ENCODE measurements at places on chromosomes 3 and 15.
A peak's percentile ranks its signal among the peaks of the same experiment; 100 is the strongest.

DNA sequence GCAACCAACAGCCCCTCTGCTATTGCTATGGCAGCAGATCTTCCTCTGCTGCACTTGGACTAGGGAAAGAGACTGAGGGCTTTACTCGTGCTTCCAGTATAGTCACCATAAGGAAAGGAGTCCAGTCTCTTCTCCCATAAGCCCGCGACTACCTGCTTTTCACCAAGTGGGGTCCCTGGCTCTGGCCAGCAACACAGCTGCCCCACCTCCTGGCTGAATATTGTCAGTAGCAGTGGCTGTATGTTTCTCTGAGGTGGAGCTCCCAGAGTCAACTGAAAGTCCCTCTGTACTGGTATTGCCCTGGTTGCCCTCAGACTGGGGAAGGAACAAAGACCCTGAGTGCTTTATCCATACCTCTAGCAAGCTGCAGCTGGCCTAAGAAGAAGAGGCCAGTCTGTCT lies 719.6 kb downstream of the SQOR start:
- DNase-seq = no peak

DNA sequence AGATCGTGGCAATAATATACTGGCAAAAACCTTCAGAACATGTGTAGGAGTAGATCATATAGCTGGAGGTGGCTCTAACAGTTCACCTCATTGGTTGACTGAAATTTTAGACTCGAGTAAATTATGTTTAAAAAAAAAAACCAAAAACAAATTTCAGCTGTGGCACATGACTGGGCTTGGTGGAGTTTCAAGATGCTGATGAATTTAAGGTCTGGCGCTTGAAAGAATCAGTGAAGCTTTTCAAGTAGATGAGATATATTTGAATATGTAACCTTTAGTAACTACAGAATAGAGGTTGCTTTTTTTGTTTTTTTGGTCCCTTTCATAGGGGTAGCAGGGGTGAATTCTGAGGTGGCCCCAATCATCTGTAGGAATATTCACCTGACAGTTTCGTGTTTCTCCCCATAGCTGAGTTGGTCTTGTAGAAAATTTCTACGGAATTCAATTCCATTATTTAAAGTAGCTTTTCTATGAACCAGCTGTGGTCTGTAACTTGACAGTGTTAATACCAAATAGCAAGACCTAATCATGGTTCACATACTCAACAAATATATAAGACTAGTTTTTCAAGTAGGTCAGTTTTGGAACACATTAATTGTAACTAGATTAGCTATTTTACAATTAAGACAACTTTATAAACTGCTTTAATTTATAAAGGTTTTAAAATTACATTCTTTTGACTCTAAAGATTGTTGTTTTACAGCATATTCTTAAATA lies 65.6 kb downstream of the MAP4 start:
- DNase-seq = no peak

DNA sequence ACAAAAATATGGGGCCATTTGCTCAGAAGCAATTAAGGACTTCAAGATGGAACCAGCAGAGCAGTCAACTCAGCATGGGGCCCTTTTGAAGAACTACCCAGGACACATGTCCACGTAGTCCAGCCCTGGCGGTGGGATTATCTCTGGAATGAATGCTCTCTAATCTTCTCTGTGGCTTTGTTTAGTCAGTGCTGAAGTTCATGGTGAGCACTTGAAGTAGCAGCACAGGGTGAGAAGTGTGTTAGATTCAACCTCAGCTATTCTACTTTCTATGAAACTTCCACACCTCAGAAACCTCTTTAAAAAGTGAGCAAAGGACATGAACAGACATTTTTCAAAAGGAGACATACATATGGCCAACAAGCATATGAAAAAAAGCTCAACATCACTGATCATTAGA lies 74.4 kb downstream of the THRB start:
- DNase-seq = no peak

DNA sequence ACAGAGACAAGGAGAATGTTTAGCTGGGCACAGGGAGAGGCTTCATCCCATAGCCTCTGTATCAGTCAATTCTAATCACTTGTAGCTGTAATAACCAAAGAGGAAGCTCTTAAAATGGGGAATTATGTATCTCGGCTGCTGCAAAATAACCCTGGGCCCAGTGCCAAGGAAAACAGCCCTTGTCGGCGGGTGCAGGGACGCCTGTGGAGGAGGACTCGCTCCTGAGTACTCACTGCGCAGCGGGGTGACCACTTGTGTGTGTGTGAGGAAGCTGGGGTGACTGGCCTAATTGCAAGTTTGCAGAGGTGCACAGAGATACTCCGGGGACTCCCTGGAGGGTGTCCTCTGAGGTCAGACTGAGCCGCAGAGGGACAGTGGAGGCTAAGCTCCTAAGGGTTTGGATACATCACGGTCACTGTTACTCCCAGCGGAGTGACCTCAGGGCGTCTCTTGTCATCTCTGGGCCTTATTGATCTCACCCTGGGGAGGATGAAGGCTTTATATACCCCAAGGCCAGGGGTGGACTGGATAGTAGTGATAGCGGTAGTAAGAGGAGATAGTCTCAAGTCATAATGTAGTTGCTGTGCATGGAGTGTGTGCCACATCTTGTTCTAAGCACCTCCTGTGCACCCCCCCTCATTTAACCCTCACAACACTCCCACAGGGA lies 37.2 kb downstream of the SLC6A6 start:
- DNase-seq = peak; percentile 31

DNA sequence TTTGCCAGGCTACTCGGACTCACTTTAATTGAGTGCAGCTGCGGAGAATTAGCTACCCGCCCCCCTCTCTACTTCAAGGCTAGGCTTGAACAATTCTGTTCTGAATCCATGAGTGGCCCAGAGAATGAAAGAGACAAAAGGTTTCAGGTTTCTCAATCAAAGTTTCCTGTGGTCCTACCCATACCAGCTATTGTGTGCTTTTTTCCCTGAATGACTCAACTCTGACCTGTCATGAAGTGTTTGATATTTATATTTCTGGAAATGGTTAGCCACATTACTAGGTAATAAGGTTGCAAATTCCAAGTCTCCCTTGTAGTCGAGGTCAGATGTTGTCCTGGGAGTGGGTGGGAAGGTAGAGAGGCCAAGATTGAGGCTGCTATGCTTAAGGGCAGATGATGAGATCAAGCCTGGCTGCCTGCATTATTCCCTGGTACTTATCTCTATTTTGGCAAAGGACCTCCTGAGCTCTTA lies 392.7 kb upstream of the TBL1XR1 start:
- no peak for DNase-seq

DNA sequence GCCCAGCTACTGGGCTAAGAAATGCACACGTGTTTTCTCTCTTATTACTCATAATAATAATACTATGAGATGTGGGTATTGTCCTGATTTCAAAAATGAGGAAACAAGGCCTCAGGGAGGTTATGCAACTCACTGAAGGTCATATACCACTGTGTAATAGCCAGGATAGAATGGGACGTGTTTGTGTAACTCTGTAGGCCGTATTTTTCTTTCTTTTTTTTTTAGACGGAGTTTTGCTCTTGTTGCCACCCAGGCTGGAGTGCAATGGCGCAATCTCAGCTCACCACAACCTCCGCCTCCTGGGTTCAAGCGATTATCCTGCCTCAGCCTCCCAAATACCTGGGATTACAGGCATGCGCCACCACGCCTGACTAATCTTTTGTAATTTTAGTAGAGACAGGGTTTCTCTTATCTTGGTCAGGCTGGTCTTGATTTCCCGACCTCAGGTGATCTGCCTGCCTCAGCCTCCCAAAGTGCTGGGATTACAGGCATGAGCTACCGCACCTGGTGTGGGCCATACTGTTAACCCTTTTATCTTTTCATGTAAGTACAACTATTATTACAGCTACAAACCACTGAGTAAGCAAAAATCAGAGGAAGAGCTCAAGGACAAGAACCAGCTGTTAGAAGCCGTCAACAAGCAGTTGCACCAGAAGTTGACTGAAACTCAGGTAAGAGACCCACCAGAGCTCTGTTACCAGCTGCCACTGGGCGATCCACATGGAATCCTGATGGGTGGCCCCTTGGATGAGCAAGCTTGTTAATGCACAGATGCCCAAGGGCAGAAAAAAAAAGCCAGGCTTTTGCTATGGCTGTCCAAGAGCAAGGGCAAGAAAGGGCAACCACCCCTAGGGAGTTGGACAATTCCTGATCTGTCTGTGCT lies 6.7 kb downstream of the KNSTRN start:
- no peak for DNase-seq

DNA sequence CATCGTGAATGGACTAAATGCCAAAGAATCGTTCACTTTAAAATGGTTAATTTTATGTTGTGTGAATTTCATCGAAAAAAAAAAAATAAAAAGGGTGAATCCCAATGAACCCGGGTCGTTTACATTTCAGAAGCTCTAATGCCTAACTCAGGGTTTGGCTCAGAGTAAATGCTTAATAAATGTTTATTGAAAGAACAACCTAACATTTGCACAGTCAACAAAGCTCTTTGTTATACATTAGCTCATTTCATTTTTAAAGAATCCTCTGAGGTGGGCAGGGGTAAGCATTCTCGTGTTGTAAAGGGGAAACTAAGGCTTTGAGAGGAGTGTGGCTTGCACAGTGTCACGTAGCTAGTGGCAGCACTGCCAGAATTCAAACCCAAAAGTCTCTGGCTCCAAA lies 109.5 kb downstream of the RPLP1 start:
- no peak for DNase-seq

DNA sequence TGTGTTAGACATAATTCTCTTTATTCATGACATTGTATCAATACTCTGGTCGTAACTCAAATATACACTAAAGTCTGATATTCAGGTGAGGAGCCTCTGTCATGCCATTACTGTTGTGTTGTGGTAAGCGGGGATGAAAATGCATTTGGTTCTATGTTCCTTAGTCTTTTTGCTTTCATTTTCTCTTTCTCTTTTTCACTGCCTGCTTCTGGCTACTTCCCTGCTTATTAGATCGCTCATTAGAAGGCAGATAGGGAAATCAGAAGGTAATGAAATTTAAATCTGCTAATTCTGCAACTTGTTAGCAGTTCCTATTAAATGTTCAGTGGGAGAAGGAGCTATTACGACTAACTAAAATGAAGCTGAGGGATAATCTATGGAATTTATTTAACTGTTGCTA lies 345.0 kb downstream of the GRM7 start:
- DNase-seq = no peak

DNA sequence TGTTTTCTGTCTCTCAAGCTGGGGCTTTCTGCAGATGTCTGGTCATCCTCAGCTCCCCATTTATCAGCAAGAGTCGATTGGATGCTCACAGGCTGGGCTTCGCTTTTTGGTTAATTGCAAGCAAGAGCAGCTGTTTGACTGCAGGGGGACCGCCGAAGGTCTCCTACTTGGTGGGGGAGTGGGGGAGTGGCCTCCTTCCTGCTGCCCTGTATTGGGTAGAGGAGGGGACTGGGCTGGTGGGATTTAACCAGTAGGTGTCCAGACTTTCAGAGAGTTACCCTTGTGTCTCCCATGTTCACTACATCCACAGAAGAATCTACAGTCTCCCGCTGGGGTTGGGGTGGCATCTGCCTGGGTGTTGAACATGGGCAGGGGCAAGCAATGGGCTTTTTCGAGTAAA lies 78.7 kb downstream of the PLXNA1 start:
- no peak for DNase-seq

DNA sequence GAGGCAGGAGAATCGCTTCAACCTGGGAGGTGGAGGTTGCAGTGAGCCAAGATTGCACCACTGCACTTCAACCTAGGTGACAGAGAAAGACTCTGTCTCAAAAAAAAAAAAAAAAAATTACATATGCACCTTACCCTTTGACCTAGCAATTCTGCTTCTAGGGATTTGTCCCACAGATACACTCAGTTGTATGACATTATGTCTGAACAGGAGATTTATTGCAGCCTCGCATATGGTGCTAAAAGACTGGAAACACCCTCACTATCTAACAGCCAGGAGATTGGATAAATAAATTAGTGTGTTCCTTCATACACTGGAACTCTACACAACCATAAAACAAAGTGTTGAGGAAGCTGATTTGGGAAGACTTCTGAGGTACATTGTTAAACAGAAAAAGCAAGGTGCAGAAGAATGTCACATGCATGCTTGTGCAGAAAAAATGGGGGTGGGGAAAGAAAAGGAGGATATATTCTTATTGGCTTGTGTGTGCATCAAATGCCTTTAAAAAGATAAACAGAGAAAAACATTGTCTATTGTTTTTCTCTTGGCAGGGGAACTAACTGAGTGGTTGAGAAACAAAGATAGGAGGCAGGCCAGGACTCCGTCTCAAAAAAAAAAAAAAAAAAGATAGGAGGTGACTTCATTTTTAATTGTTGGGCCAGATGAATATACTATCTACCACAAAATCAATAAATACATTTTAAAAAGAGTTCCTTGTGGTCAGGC lies 30.9 kb downstream of the PPCDC start:
- DNase-seq = no peak

DNA sequence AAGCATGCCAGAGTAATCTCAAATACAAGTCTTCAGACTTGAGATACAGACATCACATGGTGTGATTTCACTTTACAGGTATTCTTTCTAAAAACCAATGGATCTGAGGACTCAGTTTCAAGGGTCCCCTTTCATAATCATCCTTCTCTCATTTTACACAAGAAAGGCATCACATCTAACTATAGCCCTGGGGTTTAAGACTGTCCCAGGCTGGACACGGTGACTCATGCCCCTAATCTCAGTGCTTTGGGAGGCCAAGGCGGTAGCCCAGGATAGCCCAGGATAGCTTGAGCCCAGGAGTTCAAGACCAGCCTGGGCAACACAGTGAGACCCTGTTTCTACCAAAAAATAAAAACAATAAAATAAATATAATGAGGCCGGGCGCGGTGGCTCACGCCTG lies 36.4 kb downstream of the UBP1 start:
- no peak for DNase-seq

DNA sequence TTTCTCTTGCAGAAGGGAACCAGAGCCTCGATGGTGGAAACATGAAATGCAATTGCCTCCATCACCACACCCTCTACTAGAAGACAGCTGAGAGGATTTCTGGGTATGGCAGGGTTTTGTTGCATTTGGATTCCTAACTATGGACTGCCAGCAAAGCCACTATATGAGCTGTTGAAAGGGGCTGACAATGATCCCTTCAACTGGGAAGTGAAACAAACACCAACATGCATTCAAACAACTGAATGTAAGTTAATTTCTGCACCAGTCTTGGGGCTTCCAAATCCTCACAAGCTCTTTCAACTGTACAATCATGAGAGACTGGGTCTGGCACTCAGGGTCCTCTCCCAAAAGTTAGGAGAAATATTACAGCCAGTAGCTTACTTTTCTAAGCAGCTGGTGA lies 116.7 kb upstream of the PLCL2 start:
- DNase-seq = no peak

GRCh38 chr3:2847062-2847841 lies 262.9 kb downstream of the IL5RA start:
- DNase-seq = no peak

- DNase-seq = no peak
These were observed 44.6 kb downstream of the ZBTB38 start for GRCh38 chr3:141412936-141413354.

GRCh38 chr3:128684986-128685726 lies 34.5 kb upstream of the RPN1 start:
- DNase-seq = no peak

DNA sequence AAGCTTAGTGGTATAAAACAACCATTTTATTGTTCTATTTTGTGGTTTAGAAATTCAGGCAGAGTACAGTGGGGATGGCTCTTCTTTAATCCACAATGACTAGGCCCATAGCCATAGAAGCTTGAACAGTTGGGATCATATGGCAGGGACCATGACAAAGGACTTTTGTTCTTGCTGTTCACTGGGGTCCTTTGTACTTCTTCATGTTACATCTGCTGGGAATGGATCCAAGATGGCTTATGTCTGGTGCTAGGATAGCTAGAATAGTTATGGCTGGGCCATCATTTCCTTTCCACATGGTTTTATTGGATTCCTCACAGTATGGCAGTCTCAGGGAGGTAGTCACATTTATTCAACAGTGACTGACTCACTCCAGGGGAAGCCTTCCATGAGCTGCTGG lies 427.9 kb upstream of the AGTR1 start:
- DNase-seq = no peak

Measured in NCI-H2171 (cell line).